Stimulated activated CD8-positive, alpha-beta memory T cell treated with anti-CD3 and anti-CD28 coated beads, Interleukin-7, amount 100 ng/mL, for 1 hour (primary cell): ENCODE measurements at places on chromosomes 11 and 22.
A peak's percentile ranks its signal among the peaks of the same experiment; 100 is the strongest.

DNA sequence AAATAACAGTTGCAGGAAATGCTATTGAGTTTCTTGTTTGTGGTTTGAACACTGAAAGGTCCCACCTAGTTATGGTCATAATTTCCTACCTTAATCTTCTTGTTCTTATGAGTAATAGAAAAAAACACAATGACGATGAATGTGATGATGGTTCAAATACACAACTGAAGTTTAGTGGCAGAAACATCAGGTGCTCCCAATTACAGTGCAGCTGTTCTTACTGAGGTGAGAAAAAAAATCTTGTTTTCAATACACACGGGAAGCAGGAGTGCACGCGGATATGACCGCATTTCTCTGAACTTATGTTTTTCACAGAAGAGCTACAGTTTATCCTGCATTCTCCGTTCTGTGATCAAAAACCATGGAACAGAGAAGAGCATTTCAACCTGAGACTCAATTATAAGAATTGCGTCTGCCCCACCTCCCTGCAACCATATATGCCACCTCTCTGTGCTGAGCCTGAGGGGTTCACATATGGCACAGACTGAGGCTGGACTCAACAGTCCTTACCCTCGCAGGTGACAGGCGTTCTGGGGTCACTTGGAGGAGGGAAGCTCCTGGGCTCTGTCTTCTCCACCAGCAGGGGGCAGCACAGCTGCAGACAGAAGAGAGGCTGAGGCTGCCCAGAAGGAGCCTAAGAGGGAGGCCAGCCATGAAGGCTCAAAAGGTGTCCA lies 99.7 kb upstream of the IGLL5 start:
- DNase-seq, result peak; percentile 30

DNA sequence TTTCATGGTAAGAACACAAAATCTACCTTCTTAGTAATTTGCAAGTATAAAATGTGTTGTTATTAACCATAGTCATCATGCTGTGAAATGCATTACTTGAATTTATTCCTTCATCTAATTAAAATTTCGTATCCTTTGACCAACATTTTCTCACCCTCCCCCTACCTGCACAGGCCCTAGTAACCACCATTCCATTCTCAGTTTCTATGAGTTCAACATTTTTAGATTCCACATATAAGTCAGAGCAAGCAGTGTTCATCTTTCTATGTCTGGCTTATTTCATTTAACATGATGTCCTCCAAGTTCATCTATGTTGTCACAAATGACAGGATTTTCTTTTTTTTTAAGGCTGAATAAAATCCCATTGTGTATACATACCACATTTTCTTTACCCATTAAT lies 43.5 kb upstream of the CCDC179 start:
- DNase-seq, result no peak

DNA sequence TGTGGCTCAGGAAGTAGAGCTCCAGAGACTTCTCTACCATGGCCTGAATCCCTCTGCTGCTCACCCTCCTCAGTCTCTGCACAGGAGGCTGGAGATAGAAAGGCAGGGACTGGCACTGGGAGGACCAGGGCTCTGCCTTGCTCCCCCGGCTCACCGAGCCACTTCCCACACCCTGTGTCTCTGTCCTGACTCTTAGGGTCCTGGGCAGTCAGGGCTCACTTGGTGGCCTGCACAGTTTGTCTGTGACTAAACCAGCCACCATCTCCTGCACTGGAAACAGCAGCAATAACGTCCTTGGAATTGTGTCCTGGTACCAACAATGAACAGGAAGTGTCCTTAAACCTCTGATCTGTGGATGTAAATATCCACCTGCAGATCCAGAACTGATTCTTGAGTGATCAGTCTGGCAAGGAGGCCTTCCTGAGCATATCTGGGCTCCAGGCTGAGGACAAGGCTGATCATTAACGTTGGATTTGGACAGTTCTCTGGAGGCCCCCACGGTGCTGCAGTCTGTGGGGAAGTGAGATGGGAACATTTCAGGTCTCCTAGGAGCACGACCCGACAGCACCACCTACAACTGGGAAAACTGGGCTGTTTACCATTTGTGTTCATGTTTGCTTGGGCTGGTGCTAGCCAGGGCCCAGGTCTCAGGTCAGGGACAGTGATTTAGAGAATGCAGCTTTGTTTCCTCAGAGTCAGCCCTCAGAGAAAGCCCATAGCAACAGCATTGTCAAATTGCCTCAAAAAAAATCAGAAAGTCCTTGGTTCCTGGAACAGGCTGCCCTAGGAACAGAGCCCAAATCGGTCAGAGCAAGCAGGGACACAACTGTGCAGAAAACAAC lies 82.5 kb downstream of the ZNF280B start:
- DNase-seq, result no peak

DNA sequence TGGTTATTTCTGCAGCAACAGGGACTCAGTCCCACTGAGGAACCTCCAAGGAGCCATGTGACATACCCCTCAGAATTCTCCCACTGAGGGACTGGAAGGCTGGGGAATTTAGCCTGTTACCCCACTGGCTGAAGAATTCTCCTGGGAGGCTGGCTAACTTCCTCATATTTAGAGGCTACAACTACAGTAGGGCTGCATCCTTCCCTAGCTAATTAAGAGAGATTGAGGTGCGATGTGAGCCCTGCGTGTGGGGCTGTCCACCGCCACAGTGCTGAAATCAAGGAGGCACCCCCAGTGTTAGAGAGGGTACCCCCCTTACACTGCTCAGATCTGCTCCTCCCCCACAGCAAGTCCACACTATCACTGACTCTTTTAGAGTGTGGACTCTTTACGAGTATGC lies 21.1 kb downstream of the EIF3F start:
- no peak for DNase-seq

DNA sequence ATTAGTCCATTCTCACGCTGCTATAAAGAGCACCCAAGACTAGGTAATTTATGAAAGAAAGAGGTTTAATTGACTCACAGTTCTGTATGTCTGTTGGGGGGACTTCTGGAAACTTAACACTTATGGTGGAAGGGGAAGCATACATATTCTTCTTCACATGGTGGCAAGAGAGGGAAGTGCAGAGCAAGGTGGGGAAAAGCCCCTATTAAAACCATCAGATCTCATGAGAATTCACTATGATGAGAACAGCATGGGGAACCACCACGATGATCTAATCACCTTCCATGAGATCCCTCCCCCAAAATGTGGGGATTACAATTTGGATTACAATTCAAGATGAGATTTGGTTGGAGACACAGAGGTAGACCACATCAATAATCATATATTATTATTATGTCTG lies 25.7 kb downstream of the CEP57 start:
- no peak for DNase-seq

GRCh38 chr11:79059141-79059540 lies 381.7 kb downstream of the TENM4 start:
- no peak for DNase-seq

DNA sequence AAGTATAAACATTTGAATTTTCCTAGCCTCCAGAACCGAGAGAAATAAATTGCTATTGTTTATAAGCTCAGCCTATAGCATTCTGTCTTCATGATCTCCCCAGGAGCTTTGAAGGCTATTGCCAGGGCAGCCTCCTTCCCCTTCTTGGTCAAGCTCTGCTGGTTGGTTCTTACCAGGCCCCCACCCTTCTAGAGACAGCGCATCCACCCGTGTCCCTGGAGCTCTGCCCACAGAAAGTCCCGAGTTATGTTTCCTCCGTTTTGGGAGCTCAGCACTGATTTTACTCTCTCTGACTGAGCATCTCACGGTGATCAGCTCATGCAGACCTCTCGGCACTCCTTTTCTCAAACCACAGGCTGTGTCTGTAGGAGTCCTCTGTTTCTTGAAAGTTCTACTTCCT lies 123.8 kb upstream of the SORL1-AS1 start:
- no peak for DNase-seq

GRCh38 chr11:119756169-119756865 lies 27.3 kb upstream of the NECTIN1 start:
- DNase-seq, result no peak

- DNase-seq, result no peak
Measured at GRCh38 chr22:37213218-37213855, 1.1 kb upstream of the SSTR3 start.

DNA sequence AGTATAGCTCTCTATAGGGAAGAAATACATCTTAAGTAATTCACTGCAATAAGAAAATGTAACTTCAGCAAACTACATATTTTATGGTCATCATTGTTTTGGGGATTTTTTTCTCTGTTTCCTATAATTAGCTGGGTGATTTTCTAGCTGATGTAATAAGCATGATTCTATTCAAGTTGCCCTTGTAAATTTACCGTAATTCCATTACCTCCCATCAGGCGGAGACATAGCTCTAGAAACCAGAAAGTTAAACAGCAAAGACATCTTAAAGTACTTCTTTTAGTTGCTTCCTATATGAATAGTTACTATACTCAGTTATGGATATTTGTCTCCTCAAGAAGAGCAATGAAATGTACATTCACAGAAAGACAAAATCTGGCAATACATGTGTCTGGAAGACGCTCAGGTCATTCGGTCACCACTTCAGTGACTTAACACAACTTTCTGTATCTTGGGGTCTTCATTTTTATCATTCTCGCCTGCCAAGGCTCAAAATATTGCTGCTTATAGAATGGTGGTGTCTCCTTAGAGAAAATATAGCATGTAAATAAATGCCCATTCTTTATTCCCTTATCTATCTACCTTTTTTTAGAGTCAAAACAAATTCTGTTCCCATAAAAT lies 239.9 kb upstream of the ZC3H12C start:
- DNase-seq, result no peak

GRCh38 chr11:75035911-75036565 lies 47.3 kb downstream of the NEU3 start:
- DNase-seq, result no peak

DNA sequence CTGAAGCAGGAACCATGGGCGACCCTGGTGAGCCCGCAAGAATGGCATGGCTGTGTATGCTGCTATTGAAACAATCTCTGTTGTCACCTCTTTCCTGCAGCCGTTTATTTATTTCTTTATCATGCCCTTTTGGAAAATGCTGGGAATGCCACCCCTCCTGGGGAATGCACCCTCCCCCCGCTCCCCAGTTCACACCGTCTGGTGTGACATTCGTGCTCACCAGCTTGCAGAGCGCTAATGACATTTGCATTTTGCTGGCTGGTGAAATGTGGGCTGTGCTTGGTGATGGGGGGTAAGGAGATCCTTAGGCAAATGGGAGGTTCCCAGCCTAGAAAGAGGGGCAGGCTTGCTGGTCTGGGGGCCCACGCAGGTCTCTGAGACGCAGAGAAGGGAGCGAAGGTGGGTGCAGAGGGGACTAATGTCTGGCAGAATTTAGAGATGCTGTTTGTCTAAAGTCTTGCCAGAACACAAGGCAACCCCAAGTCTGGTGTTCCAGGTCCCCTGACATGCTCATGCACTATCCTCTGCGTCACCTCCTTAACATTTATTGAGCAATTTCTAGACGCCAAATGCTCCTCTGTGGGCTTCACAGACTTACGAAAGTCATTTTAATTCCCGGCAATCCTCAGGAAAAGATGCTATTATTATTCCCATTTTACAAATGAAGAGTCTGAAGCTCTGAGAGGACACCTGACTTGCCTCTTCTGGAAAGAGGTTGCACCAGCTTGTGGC lies 91.7 kb downstream of the TP53I11 start:
- no peak for DNase-seq

DNA sequence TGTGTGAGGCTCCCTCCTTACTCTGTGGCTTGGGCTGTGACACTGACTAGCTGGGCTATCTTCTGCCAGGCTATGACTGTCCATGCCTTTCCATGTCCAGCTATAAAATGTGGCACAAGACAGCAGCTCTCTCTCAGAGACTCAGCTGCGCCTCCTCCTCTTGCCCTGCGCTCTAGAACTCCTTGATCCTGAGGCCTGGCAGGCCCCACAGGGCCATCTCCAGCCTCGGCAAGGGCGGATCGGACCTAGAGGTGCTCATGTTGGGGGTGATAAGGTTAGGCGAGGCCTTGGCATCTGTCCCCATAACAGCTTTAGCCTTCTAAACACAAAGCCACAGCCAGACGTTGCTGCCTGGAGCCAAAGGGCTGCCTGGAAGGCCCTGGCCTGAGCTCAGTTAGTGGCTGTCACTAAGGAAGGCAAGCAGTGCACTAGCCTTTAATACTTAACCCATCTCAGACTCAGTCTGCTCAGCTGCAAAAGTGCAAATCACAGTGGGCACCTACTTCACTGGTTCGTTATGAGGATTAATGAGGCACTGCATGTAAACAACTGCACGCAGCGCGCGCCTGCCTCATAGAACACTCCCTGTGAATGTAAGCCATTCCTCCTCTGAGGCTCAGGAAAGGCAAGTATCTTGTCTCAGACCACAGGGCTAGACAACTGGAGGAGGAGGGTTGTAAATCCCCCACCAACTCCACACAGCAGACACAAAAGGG lies 1.2 kb downstream of the GUCD1 start:
- DNase-seq, result no peak

GRCh38 chr11:14114269-14114668 lies 151.7 kb downstream of the SPON1 start:
- no peak for DNase-seq

GRCh38 chr11:120832481-120833238 lies 191.2 kb upstream of the TBCEL start:
- DNase-seq, result no peak

DNA sequence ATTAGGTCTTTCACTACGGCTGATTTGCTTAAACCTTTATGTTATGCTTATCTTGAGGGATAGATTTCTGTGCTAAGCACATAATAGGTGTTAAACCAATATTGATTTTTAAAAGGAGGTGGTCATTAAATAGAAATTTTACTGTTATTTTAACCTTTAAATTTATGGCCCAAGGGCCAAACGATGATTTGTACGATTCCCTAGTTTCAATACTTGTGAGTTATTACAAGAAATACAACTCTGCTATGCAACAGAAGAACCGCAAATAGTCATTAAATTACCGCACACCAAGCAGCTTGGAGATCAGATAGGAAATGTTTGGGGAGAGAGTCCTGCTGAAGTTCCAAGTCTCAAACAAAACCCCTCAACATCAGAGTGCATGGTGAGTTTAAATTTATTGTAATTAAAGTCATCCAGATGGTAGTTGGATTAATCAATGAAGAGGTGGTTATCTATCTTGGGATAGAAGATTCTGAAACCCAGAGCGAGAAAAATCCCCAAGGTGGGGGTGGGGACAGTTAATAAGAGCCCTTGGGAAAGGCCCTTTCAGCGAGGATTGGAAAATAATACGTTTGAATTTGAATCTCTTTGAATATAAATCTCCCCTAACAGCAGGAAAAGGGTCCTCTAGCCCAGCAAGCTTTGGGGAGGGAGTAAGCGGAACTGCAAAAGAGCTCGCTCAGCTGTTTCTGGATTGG lies 805 bp upstream of the QSER1 start:
- no peak for DNase-seq

DNA sequence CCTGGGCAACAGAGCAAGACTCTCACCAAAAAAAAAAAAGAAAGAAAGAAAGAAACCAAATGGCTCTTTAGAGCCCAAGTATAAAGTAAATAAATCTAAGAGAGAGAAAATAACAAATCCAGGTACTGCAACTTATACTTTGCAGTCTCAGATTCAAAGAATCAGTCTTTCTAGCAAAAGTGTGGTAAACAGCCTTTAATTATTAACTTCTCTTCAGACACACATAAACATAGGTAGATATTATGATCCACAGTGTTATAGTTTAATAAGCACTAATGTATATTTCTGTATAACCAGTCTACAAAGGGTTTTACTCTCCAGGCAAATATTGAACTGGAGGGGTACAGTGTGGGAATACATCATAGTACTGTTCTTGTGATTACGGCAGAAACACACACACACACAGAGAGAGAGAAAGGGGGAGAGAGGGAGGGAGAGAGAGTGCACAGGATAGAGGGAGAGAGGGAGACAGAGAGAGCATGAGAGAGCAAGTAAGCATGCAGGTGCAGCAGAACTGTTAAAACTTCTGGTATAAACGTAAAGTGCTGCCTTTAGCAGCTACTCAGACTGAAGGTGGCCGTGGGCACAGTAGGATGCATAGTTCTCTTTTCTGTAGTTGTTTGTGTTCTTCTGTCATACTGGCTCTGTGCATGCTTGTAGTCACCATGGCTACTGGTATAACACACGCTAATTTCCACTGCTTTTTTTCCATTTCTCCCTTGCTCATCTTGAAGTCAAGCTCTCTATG lies 32.3 kb downstream of the MTMR2 start:
- no peak for DNase-seq
